ENCODE measurements at places on chromosomes 3 and 15.

DNA sequence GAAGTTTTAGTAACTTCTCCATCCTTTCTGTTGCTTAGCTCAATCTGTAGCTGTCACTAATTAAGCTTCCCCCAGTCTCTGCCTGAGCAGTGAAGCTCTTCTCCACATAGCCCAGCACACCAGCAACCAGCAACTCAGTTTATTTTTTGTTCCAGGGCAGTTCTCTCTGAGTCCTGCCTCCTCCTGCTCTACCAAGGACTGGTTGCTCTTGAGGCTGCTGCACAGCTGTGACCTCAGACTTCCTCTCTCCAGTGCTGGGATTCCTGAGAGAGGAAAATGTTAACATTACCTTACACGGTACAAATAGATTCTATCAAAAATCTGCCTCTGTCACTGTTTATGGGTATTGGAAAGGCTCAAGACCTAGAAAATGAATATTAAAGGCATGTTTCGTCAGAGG lies 294.7 kb downstream of the OXSM start:
- no peak for DNase-seq

GRCh38 chr3:123310186-123310585 lies 108.4 kb downstream of the SEC22A start:
- DNase-seq, result no peak

- DNase-seq, result no peak
Observed at GRCh38 chr3:12679468-12679867, 15.6 kb upstream of the RAF1 start.

- no peak for DNase-seq
Observed at GRCh38 chr15:71634820-71635560, 175.4 kb upstream of the NR2E3 start.

- no peak for DNase-seq
Observed at GRCh38 chr3:12998648-12999047, 74.6 kb downstream of the IQSEC1 start.

GRCh38 chr3:25589783-25590258 lies 74.9 kb downstream of the TOP2B start:
- DNase-seq, result no peak

DNA sequence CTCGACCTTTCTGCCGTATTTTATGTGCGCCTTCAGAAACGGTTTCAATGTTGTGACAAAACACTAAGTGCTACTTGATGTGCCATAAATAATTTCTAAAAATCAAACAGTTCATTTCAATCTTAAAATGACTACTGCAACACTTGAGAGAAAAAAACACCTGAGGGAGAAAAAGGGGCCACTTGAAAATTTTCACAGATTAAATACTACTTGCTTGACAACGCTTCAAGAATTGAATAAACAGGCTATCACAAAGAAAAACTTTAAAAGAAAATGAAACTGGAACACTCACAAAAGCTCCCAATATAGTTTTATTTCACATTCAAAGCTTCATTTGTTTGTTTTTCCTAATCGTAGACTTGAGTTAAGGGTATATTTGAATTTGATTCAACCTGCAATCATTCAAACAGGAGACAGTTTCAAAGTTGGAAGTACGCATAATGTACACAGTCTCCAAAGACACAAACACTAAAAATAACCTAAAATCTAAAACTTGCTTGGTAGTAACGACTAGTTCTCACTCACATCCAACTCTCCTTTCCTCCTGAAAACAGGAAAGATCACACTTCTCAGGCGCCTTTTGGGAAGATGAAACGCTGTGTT lies 380.7 kb downstream of the ERC2 start:
- no peak for DNase-seq

- DNase-seq, result no peak
Observed at GRCh38 chr15:81819924-81820635, 225.7 kb downstream of the MEX3B start.

GRCh38 chr15:85691350-85692240 lies 103.1 kb downstream of the KLHL25 start:
- DNase-seq, result no peak

- DNase-seq, result no peak
Observed at GRCh38 chr15:34065261-34065660, 26.3 kb upstream of the AVEN start.

- DNase-seq, result no peak
Observed at GRCh38 chr3:36906504-36907149, 38.2 kb downstream of the TRANK1 start.

- DNase-seq, result no peak
Observed at GRCh38 chr3:109346770-109347295, 9.5 kb upstream of the DPPA4 start.

DNA sequence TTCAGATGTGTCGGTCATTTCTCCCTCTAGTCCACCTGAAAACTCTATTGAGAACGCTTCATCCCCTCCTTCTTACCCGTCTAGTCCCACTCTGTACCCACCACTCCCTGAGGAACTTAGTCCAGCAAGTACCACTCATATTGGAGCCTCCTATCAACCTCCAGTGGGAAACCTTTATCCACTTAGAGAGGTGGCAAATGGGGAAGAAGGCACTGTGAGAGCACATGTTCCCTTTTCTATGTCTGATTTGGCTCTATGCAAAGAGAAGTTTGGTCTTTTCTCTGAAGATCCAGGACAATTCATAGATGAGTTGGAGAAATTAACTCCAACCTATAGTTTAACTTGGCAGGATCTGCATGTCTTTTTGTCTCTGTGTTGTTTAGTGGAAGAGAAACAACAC lies 17.0 kb upstream of the RPN1 start:
- no peak for DNase-seq

GRCh38 chr15:77945566-77945965 lies 131.9 kb downstream of the TBC1D2B start:
- DNase-seq, result no peak

DNA sequence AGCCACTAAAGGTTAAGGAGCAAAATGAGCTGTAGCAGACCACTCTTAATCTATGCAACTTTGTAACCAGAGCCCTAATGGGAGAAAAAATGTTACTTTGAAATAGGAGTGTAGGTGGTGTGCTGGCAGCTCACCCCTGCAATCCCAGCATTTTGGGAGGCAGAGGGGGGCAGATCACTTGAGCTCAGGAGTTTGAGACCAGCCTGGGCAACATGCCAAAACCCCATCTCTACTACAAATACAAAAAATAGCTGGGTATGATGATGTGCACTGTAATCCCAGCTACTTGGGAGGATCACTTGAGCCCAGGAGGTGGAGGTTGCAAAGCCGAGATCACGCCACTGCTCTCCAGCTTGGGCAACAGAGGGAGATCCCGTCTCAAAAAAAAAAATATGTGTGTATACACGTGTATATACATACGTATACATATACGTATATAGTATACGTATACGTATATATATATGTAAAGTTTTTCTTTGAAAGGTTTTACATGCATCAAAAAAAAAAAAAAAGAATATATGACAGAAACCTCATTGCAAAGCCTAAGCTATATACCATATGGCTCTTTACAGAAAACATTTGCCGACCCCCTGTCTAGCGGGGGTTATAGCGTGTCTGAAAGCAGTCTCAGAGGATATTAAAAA lies 15.7 kb downstream of the CAPN7 start:
- DNase-seq, result no peak

DNA sequence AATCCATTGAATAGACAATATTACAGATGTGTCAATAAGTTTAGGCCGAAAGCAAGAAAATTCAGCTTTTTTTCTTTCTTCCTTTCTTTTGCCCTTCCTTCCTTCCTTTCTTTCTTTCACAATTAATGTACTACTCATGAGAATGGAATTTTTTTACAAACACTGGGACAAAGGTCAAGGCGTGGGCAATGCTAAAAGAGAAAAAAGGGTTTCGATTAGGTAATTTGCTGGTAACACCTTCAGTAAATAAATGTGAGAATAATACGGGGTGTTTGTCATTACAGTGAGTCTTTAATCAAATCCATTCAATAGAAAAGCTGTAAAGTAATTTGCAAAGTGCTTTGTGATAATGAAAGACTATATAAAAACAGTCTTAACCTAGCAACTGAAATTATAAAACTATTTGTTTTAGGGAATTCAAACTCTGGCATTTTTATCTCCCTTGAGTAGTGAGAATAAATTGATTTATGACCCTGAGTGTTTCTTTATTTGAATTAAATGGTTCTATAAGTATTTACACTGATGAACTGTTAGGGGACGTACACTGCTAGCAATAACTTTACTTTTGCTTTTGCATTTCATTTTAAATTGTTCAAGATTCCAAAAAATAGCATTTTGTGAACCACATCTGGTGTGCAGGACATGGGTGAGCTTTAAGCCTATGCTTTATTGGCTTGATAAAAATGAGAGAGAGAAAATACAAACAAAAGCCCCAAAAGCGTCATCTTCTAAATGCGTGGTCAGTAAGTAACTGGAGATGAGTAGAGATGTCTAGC lies 104.2 kb upstream of the THRB start:
- DNase-seq, result no peak

DNA sequence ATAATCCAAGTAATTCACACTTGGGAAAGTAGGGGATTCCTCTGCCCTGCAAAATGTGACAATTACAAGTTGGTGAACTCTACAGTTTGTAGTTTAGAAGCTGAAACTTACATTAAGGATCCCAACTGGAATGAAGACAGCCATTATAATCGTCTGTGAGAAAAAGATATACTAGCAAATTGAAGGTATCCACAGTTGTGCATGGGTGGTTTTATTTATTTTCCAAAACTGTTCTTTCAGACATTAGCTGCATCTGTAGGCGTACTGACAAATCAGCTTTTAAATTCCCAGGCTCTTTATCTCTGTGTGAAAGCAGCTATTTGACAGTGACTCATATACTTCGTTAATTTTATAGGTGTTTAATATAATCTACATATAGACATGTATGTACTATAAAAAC lies 12.5 kb upstream of the ISL2 start:
- DNase-seq, result no peak

GRCh38 chr15:23567921-23568320 lies 2.4 kb downstream of the MKRN3 start:
- DNase-seq, result no peak

DNA sequence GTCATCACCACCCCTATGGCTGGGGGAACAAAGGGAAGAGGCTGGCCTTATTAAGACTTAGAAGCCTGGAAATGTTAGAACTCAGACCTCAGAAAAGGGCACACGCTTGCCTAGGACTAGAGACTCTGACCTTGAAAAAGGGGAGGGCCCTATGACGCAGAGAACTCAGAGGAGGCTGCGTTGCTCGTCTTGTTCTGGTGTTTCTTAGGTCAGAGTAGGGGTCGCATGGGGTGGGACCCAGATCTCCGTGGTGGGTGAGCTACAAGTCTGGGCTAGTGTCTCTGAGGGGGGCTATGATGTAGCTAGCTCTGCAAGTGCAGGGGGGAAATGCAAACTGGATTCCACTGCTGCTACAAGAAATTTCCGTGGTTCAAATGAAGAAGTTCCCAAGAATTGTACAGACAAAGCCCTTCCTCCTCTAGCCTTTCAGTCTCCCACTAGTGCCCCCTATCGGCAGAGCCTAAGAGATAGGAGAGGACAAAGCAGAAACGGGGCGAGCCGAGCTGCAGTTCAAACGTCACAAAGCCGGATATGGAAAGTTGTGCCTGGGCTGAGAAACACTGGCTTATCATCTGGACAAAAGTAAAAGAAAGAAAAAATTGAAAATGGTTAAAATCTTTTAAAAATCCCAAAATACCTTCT lies 392.9 kb upstream of the ROBO2 start:
- DNase-seq, result no peak

GRCh38 chr3:178392511-178392926 lies 143.7 kb upstream of the KCNMB2 start:
- no peak for DNase-seq

DNA sequence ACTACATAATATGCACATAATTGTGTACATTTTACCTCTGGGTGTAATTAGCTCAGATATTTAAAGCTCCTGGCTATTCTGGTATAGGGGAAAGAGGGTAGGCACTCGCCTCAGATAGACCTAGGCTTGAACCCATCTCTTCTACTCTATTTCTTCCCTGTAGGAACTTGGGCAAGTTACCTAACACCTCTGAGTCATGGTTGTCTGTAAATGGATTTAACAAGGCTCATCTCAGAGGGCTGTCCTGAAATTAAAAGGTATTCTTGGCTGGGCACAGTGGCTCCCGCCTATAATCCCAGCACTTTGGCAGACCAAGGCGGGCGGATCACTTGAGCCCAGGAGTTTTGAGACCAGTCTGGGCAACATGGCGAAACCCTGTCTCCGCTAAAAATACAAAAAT lies 30.7 kb downstream of the NANOGP8 start:
- DNase-seq, result no peak

All from activated CD4-positive, alpha-beta T cell treated with anti-CD3 and anti-CD28 coated beads, Interleukin-2, amount 50 U/mL, for 4 hours (primary cell).